ENCODE measurements at places on chromosomes 3 and 15.
A peak's percentile ranks its signal among the peaks of the same experiment; 100 is the strongest.

- no peak for DNase-seq
Observed at GRCh38 chr3:21751886-21752285, 876 bp upstream of the ZNF385D start.

- no peak for DNase-seq
Observed at GRCh38 chr3:196016059-196016458, 65.8 kb downstream of the TFRC start.

DNA sequence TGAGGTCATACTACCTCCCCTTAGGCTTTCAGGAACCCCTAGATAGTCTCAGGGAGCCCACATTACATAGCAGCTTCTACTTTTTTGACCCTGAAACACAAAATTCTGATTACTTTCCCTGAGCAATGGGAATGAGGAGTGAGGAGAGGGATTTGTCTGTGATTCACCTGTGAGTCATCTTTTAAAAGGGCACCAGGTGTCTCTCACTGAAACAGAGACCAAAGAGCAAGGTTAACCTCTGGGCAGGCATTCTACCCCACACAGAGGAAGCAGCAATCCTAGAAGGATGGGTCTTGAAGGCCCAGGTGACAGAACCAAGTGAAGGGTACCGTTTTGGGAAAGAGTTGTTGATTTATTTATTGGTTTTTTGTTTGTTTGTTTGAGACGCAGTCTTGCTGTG is 31.1 kb upstream of the UBE2E2 start:
- no peak for DNase-seq

DNA sequence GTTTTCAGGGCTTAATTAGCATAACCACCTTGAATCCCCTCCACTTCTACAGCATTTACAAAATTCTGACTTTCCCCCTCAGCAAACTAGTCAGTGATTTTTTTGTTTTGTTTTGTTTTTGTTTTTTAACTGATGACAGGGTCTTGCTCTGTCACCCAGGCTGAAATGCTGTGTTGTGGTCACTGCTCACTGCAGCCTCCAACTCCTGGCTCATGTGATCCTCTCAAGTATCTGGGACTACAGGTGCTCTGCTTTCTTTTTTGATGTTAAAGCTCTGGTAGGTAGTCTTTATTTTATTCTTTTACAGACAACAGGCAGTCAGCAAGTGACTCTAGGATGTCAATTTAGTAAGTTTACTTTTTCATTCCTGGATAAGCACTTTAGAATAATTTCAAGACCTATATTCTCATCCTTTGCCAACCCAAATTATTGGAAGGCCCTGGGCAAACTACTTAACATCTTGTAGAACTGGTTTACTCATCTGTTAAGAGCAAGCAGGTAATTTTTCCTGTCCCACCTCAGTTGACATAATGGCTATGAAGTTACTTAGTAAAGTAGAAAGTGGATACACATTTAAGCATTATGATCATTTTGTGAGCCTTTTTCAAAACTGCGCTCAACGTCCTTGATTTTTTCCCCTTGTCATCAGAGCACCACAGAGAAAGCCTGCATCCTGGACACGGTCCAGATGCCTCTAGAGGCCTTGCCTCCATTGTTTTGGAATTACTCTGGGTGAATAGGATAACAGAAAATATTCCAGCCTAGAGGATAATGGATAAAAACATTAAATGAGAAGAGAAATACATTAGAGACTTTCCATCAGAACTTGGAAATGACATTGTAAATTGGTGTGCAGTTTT is 69.9 kb upstream of the NDUFB4 start:
- DNase-seq = no peak

GRCh38 chr3:149968216-149968615 is 2.5 kb downstream of the PFN2 start:
- DNase-seq = no peak

DNA sequence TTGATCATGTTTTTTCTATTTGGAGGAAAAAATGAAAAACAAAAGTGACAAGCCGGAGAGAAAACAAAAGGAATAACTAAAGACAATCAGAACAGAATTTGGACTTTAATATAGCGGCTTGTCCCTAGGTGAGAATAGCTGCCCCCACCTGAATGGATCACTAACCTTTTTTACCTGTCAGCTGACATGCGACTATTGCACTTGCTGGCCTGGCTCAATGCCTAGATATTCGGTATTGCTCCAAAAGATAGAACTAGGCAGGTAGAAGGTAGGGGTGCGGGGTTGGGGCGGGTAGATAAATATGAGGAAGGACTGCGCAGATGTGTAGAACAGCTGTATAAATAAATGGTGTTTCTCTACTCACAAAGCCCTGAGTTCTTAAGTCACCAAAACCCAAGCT is 650 bp upstream of the MORC1 start:
- no peak for DNase-seq

DNA sequence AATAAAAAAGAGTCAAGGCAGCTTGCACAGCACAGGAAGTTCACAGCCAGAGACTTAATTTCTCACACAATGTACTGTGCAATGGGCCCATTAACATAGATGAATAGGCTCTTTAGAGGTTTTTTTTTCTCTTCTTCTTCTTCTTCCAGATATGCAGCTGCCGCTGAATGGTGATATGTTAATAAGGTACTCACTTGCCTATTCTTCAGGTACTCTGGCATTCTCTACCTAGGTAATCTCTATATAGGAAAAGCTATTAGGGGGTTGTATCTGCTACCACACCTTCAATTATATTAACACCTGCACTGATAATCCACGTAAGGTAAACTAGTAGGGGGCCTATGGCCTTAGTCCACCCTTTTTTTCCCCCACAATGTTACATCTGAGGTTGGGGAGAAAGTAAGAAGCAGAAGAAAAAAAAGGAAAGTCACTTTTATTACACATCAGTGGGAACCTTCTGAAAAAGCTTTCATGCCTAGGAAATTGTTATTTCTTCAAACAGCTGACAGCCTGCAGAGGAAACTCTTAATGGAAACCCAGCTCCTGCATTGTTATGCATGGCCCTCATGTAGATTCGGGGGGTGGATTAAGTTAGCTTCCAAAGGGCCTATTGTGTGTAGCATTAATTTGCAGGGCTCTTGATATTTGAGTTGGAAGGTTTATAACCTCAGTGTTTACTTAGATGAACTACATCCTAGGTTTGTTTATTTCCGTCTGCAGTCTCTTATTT is 525.5 kb downstream of the ZIC1 start:
- no peak for DNase-seq

DNA sequence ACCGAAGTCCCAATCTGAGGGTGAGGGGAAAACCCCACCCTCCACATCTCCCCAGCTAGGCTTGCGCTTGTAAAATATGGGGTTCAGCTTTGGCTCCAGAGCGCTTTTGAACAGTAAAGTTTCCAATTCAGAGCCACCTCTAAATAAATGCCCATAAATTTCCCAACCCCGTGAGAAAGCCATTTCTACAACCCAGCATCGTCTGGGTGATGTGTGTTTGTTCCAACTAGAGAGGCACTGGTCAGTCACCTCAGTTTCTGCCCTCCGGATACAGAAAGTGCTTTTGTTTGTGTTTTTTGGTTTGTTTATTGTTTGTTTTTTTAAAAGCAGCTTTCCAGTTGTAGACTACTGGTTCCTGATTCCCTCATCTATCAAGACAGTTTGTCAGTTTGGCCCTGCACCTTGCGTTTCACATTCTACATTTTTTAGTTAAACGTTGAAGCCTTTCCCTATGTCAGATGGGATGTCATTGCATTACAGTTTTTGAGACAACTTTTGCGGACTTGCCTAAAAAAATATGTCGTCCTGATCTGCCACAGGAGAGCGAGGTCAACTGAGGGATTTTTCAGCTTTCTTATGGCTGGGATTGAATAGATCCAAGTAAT is 15.0 kb upstream of the SOX2 start:
- no peak for DNase-seq

DNA sequence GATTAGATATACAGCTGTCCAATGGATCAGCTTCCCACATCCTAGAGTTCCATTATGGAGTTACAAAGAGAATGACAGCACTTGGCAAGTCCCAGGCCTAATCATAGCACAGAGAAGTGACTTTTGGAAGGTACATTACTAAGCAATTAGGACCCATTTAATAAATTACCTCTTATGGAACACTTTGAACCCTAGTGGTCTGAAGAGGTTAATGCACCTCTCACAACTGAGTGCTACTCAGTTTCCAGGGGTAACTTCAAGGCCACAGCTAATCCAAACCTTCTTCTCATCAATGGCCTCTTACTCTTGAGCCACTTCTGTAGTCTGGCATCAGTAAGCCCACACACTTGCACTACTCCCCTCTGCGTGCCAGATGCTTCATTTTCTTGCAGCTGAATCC is 34.9 kb upstream of the MEIS2 start:
- DNase-seq = no peak

DNA sequence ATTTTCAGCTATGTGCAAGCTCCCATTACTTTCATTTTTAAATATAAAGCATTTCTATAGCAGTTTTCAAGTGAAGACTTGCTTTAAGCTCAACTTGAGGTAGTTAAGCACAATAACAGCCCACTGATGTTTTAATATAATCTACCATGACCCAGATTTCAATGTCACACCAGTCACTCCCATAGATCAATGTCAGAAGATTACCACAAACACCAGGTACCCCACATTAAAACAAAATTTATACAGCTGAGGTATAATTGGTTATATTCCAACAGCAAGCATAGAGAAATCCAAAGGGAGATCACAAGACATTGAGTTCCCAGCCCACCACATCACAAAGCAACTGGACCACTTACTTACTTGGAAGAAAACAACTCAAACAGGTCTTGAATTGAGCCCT is 22.8 kb downstream of the GTPBP8 start:
- DNase-seq = no peak

DNA sequence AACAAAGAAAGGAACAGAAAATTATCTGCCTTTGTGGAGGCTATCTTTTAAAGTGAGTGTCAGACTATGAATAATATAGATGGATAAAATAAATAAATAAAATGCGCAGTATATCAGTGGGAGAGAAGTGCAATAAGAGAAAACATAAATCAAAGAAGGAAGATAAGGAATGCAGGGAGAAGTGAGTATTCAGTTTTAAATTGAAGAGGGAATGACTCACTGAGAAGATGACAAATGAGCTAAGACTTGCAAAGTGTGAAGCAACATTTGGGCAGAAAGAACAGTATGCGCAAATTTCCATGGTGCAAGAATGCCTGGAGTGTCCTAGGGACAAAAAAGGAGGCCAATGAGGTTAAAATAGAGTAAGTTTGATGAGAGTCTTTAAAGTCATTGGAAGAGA is 1300.1 kb upstream of the ALCAM start:
- no peak for DNase-seq

DNA sequence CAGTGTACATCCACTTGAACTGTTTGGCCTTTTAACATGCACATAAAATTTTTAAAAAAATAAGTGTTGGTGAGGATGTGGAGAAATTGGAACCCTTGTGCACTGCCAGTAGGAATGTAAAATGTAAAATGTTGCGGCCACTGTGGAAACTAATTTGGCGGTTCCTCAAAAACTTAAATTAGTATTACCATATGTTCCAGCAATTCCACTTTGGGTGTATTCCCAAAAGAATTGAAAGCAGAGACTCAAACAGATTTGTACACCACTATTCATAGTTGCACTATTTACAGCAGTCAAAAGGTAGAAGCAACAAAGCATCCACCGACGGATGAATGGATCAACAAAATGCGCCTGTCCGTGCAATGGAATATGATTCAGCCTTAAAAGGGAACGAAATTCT is 55.2 kb upstream of the SEC61A1 start:
- DNase-seq = no peak

- DNase-seq = no peak
Observed at GRCh38 chr3:139355891-139356290, 12.1 kb downstream of the MRPS22 start.

GRCh38 chr15:41443275-41443674 is 26.4 kb downstream of the RTF1 start:
- no peak for DNase-seq

DNA sequence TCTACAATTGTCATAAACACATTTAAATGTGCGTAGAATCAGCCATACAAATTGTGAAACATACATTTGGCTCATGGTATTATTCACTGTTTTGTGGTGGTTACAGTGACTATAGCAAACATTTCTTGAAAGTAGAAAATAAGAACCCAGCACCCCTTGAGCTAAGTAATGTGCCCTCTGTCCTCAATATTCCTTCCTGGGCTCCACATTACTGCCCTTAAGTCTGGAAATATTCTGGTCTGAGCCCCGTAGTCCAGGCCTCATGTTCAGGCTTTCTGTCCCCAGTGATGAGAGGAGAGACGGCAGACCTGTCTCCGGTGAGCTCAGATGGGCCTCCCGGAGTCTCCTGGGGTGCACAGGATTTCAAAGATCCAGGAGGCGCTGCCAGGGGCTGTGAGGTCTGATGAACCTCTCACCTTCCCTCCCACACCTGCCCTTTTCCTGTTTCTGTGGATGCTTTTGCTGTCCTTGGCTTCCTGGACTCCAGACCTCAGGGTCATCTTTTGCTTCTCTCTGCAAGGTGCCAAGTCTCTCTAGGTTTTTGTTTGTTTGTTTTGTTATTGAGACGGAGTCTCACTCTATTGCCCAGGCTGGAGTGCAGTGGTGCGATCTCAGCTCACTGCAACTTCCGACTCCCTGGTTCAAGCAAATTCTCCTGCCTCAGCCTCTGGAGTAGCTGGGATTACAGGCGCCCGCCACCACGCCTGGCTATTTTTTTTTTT is 8.8 kb upstream of the MUC20 start:
- no peak for DNase-seq

- DNase-seq = peak; percentile 26
Observed at GRCh38 chr15:48355377-48355776, 24.1 kb downstream of the DUT start.

DNA sequence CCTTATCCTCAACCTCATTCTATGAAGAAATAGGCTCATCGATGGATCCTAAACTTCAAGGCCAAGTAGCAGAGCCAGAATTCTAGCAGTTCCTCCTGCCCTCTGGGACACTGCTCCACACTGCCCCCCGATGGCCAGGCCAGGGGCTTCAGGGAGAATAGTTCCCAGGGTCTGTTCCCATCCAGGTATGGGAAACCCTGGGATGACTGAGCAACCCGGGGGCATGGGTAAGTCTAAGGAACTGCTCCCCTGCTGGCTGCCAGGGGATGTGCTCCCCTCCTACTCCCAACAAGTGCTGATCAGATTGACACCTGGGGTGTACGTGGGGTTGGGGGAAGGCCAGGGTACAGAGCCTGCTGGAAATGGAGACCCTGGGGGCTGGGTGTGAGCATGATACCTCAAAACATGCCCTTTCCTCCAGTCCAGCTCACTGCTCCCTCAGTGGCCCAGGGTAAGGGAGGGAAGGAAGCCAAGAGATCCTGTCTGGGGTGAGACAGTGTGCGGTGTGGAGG is 7.6 kb downstream of the ULK3 start:
- DNase-seq = peak; percentile 83

GRCh38 chr3:14623569-14624051 is 28.0 kb upstream of the CCDC174 start:
- DNase-seq = no peak

GRCh38 chr3:187967993-187968392 is 186.0 kb upstream of the LPP start:
- no peak for DNase-seq

GRCh38 chr3:127072971-127073783 is 90.3 kb downstream of the PLXNA1 start:
- no peak for DNase-seq

DNA sequence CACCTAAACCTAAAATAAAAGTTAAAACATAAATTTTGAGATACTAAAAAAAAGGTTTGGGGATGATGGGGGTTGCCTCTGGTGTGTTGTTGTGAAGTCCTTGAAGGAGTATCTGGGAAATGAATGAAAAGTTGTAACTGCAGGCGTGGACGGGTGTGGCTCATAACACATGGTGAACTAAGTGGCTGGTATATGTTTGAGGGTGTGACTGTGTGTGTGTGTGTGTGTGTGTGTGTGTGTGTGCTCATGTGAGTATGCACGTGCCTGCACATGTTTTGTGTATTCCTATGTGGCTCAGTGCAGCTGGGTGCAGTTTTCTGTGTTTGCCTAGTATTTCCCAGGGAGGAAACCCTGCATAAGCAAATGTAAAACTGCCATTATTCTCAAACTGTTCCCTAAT is 229.9 kb upstream of the TRIM42 start:
- DNase-seq = no peak
